ENCODE measurements at places on chromosomes 11 and 22.

GRCh38 chr11:74147199-74147929 is 23.4 kb downstream of the C2CD3 start:
- H3K4me1 ChIP-seq = no peaks in the 10 kb centered on the region
- no peaks in the 10 kb centered on the region for H3K36me3 ChIP-seq
- no peak for DNase-seq
- H3K27ac ChIP-seq = no peak overlapping the region

DNA sequence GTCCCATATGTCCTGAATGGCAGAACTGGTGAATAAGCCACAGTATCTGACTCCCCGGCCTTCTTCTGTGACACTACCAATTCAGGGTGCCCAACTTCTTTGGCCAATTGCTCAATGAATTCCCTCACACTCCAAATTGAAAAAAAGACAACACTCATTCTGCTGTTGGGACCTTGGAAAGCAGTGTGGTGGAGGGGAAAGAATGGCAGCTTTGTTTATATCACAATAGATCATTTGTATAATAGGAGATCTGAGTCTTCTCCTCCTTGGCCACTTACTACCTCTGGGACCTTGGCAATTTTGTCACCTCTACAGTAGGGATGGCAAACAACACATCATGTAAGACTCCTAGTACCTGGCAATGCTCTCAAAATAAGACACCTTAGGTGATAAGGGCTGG is 64.6 kb downstream of the OPCML start:
- no peak for DNase-seq
- H3K27ac ChIP-seq = no peak overlapping the region
- H3K36me3 ChIP-seq = no peaks in the 10 kb centered on the region

DNA sequence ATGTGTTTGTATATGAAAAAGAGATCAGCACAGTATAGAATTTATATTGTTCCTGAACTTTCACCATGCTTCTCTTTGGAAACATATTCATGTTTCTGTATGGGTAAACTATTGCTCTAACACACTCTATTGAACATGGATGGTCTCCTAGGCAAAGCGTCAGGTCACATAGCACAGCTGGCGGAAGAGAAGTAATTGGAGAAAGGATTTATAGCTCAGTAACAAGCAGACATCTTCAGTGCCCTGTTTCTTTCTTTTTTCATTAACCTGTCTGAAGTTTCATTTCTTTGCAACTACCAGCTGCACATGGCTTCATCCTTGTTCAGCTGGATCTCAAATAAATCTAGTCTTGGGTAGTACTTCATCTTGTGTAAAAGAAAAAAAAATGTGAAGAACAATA is 84.4 kb upstream of the TRPC6 start:
- no peaks in the 10 kb centered on the region for H3K4me1 ChIP-seq
- H3K36me3 ChIP-seq = no peaks in the 10 kb centered on the region
- no peaks in the 10 kb centered on the region for H3K27me3 ChIP-seq
- H3K27ac ChIP-seq = no peak overlapping the region

DNA sequence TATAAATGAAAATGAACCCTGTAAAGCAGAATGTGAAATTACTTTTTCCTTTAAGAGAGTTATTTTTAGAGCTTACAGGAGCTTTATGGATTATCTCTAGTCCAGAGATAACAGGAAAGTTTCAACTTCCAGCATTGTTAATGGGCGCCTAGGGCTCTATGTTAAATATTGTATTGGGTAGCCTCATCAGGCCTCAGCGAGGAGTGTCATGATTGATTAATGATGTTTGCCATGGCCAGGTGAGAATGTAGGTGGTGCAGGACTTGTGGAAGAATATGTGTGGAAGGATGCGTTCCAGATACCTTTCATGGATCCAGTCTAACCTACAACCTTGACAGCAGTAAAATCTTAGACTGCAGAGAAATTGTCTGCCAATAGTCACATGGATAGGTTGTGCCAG is 50.6 kb downstream of the ME3 start:
- H3K27me3 ChIP-seq = no peaks in the 10 kb centered on the region
- peaks cover 10% of the 10 kb centered on the region for H3K4me1 ChIP-seq
- no peak overlapping the region for H3K4me3 ChIP-seq
- H3K27ac ChIP-seq = peak overlapping the region; percentile 20
- H3K36me3 ChIP-seq = no peaks in the 10 kb centered on the region

DNA sequence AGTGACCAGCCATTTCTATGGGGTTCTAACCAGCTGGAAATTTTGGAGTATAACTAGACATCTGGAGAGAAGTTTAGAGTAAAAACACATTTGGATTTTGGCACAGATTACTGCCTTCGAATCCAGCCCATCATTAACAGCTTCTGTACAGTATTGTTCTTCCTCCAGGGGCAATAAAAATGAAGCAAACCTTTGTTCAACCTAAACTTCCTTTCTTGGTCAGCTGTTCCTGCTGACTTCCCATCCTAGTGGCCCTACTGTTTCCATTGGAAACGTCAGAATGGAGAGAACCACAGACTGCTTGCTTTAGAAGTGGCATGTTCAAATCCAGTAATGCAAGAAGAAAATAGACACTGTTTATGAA is 203.7 kb upstream of the MTMR2 start:
- no peaks in the 10 kb centered on the region for H3K4me1 ChIP-seq
- no peaks in the 10 kb centered on the region for H3K36me3 ChIP-seq
- no peaks in the 10 kb centered on the region for H3K27me3 ChIP-seq
- H3K4me3 ChIP-seq = no peak overlapping the region
- H3K27ac ChIP-seq = no peak overlapping the region
- peak; percentile 62 for DNase-seq

DNA sequence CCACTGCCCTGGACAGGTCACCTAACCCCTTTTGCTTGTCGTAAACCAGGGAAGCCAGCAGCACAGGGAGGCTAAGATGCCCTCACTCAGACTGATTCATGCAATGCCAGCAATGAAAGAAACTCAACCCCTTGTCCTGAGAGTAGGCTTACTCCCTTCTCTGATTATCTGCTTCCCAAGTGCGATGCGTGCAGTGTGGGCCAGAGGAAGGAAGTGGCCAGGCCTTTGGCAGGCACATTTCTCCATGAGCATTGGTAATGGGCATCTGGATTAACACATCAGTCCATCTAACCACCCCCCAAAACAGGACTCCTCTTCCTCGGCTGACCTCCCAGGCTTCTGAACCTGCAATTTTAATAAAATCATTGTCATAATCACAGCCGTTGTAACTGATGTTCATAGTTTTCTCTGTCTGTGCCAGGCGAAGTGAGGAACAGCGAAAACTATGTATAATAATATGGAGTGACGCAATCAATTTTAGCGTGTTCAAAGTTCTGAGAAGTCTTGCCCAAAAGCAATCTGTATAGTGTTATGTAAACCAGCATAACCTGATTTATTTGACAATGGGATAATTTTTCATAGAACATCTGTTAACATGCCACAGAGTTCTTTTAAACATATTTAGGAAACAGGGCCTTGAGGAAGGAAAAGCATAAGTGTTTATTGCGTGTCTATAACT is 33.9 kb downstream of the TST start:
- no peak for DNase-seq
- no peaks in the 10 kb centered on the region for H3K36me3 ChIP-seq
- H3K27me3 ChIP-seq = peaks cover 55% of the 10 kb centered on the region

- no peak overlapping the region for H3K4me3 ChIP-seq
- H3K27me3 ChIP-seq = no peaks in the 10 kb centered on the region
- DNase-seq = no peak
- peaks cover 13% of the 10 kb centered on the region for H3K4me1 ChIP-seq
- H3K27ac ChIP-seq = no peak overlapping the region
These were observed 431.4 kb upstream of the CCDC90B start for GRCh38 chr11:83717537-83717936.

- DNase-seq = no peak
- peaks cover 18% of the 10 kb centered on the region for H3K4me1 ChIP-seq
- H3K36me3 ChIP-seq = no peaks in the 10 kb centered on the region
- H3K27ac ChIP-seq = no peak overlapping the region
- H3K4me3 ChIP-seq = peak overlapping the region; percentile 38
- H3K27me3 ChIP-seq = peaks cover 37% of the 10 kb centered on the region
These were observed 854 bp downstream of the ABCC8 start for GRCh38 chr11:17475666-17476316.

- no peaks in the 10 kb centered on the region for H3K27me3 ChIP-seq
- no peaks in the 10 kb centered on the region for H3K36me3 ChIP-seq
- H3K27ac ChIP-seq = no peak overlapping the region
- H3K4me3 ChIP-seq = no peak overlapping the region
- no peak for DNase-seq
- H3K4me1 ChIP-seq = no peaks in the 10 kb centered on the region
These were observed 97.0 kb upstream of the PRR5 start for GRCh38 chr22:44604991-44605390.

GRCh38 chr11:130814440-130815096 is 101.7 kb downstream of the SNX19 start:
- H3K4me3 ChIP-seq = no peak overlapping the region
- H3K27ac ChIP-seq = no peak overlapping the region
- DNase-seq = no peak
- no peaks in the 10 kb centered on the region for H3K36me3 ChIP-seq
- H3K4me1 ChIP-seq = peaks cover 15% of the 10 kb centered on the region

GRCh38 chr11:94604482-94604881 is 37.3 kb downstream of the PIWIL4 start:
- H3K27me3 ChIP-seq = no peaks in the 10 kb centered on the region
- H3K4me3 ChIP-seq = no peak overlapping the region
- H3K36me3 ChIP-seq = peaks cover 19% of the 10 kb centered on the region
- H3K4me1 ChIP-seq = no peaks in the 10 kb centered on the region

DNA sequence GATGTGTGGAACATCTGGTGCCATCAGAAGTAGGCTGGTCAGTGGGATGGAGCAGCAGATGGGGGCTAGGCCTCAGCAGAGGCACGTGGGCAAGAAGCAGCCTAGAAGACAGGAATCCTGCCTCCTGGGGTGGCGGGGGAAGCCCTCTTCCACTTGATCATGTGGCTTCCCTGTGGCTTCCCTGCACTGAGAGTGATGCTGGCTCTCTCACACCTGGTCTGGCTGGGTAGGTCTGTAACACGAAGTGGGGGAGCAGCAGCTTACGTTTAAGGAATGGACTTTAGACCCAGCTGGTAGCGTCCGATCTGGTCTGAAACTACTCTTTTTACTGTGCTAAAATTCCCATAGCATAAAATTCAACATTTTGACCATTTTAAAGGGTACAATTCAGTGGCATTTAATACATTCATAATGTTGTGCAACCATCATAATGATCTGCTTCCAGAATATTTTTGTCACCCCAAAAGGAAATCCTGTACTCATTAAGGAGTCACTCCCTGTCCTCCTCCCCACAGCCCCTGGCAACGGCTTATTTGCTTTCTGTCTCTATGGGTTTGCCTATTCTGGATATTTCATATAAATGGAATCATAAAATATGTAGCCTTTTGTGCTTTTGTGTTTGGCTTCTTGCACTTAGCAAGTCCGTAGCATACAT is 21.7 kb downstream of the PTPN5 start:
- no peaks in the 10 kb centered on the region for H3K36me3 ChIP-seq
- H3K4me3 ChIP-seq = no peak overlapping the region
- no peaks in the 10 kb centered on the region for H3K4me1 ChIP-seq
- peak; percentile 71 for DNase-seq
- H3K27ac ChIP-seq = no peak overlapping the region

GRCh38 chr11:130299978-130300377 is 14.7 kb downstream of the ZBTB44 start:
- H3K4me3 ChIP-seq = no peak overlapping the region
- no peaks in the 10 kb centered on the region for H3K27me3 ChIP-seq
- peaks cover 9% of the 10 kb centered on the region for H3K36me3 ChIP-seq
- peaks cover 4% of the 10 kb centered on the region for H3K4me1 ChIP-seq
- H3K27ac ChIP-seq = no peak overlapping the region

DNA sequence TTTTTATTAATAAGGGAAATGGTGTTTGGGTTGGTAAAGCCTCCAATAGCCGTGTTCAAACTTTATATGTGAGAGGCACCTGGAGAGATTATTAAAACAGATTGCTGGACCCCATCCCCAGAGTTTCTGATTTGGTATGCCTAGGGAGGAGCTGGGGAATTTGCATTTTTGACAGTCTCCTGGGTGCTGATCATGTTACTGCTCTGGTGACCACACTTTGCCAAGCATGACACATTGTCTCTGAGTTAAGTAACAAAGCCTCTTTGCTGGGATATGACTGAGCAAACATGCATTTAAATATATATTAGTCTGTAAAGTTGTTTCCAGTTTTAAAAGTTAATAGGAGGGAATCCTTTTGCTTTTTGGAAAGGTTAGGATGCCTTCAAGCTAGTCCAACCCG is 140.4 kb downstream of the NAV2 start:
- no peak overlapping the region for H3K27ac ChIP-seq
- H3K4me1 ChIP-seq = peaks cover 6% of the 10 kb centered on the region
- H3K4me3 ChIP-seq = no peak overlapping the region
- H3K36me3 ChIP-seq = no peaks in the 10 kb centered on the region

- no peak overlapping the region for H3K27ac ChIP-seq
- no peaks in the 10 kb centered on the region for H3K27me3 ChIP-seq
- H3K4me1 ChIP-seq = peaks cover 21% of the 10 kb centered on the region
- peak; percentile 60 for DNase-seq
- H3K36me3 ChIP-seq = no peaks in the 10 kb centered on the region
- no peak overlapping the region for H3K4me3 ChIP-seq
These were observed 67.7 kb downstream of the CELSR1 start for GRCh38 chr22:46469711-46470110.

- DNase-seq = no peak
- no peaks in the 10 kb centered on the region for H3K4me1 ChIP-seq
- no peak overlapping the region for H3K27ac ChIP-seq
- H3K36me3 ChIP-seq = no peaks in the 10 kb centered on the region
- H3K4me3 ChIP-seq = no peak overlapping the region
- no peaks in the 10 kb centered on the region for H3K27me3 ChIP-seq
These were observed 77.0 kb downstream of the ST3GAL4 start for GRCh38 chr11:126432525-126432924.

- no peak for DNase-seq
- no peak overlapping the region for H3K27ac ChIP-seq
- H3K4me1 ChIP-seq = no peaks in the 10 kb centered on the region
- no peaks in the 10 kb centered on the region for H3K27me3 ChIP-seq
These were observed 21.2 kb downstream of the GRAMD1B start for GRCh38 chr11:123451183-123451781.

- H3K4me1 ChIP-seq = no peaks in the 10 kb centered on the region
- no peak overlapping the region for H3K27ac ChIP-seq
- DNase-seq = no peak
- no peaks in the 10 kb centered on the region for H3K27me3 ChIP-seq
- no peaks in the 10 kb centered on the region for H3K36me3 ChIP-seq
These were observed 506.1 kb downstream of the MIAT start for GRCh38 chr22:27163162-27164137.

DNA sequence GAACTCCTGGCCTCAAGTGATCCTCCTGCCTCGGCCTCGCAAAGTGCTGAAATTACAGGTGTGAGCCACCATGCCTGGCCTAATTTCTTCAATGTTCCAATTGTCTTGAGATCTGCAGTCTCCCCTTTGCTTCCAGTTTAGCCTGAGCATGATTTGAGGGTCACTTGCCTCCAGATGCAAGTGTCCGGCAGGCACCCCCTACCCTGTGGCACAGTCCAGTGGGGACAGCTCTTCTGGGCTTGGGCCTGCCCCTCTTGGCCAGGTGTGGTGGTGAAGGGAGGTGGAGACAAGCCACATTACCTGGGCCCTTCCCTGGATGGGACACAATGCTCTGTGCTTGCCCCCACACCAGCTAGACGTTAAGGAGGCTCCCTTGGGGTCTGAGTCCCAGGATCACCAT is 21.3 kb upstream of the CACNG2 start:
- H3K27ac ChIP-seq = no peak overlapping the region
- DNase-seq = no peak
- no peak overlapping the region for H3K4me3 ChIP-seq
- peaks cover 17% of the 10 kb centered on the region for H3K27me3 ChIP-seq

Data from stomach (tissue), 19 donors.